ENCODE measurements at places on chromosomes 12 and 14. TPM values are rescaled to one million over a fixed set of nuclear protein-coding genes. Genes with fewer than 3 reads are reported as not detected.

Gene EP400
- 27.2 TPM for total RNA-seq

Gene MYH7
- total RNA-seq = not detected

Gene THAP2
- 4.4 TPM for total RNA-seq

Gene IAPP
- total RNA-seq = not detected

Gene ESR2
- total RNA-seq = 0.04 TPM

Gene PRB3
- not detected for total RNA-seq

Gene LRTM2
- total RNA-seq = not detected

Gene ARF3
- 152 TPM for total RNA-seq

Gene PPM1H
- 8.2 TPM for total RNA-seq

Gene CD69
- not detected for total RNA-seq

Gene FBXO21
- total RNA-seq = 46.1 TPM

Gene ADIPOR2
- 60.1 TPM for total RNA-seq

Gene MSI1
- total RNA-seq = 1.3 TPM

Gene RD3L
- total RNA-seq = not detected

Gene AJUBA
- 40.3 TPM for total RNA-seq

Gene TTC6
- total RNA-seq = 0.36 TPM

Gene RIPK3
- total RNA-seq = not detected

Gene RAD9B
- total RNA-seq = 0.36 TPM

Gene LGMN
- total RNA-seq = 58.4 TPM

Gene FGF23
- not detected for total RNA-seq

Gene ARL1
- total RNA-seq = 65.9 TPM

Gene RND1
- 19.3 TPM for total RNA-seq

Gene TCTN2
- 13.5 TPM for total RNA-seq

Gene RAPGEF3
- total RNA-seq = 1.2 TPM

Gene TMEM253
- 0.52 TPM for total RNA-seq

Gene CLEC4E
- 0.38 TPM for total RNA-seq

Gene PRKD1
- 2.6 TPM for total RNA-seq
